ELR (cell line): ENCODE measurements at places on chromosomes 5 and 9.

- peak; percentile 75 for DNase-seq
Observed at GRCh38 chr5:148268566-148268965, at the start of gene SPINK13. TSS of gene SPINK13 (plus strand) at chr5:148268794. CDS start at chr5:148270073, 1,279 bp downstream.

DNA sequence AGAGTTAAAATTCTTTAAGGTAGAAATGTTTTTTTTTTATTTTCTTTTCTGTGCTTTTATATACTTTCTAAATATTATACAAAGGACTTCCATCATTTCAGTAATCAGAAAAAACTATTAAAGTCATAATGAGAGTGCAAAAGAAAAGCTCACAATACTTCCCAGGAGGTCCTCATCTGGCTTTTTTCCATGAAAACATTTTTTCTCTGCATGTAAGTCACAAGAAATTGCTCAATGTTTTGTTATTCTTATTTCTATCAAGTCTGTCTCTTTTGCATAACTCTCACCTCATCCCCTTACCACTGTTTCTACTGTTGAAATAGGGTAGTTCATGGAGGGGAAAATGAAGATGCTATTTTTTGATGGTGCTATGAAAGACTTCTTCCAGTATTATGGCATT is 375.0 kb downstream of the TMEM232 start:
- no peak for DNase-seq

GRCh38 chr5:35066260-35066795 is 18.6 kb upstream of the AGXT2 start:
- DNase-seq, result no peak

DNA sequence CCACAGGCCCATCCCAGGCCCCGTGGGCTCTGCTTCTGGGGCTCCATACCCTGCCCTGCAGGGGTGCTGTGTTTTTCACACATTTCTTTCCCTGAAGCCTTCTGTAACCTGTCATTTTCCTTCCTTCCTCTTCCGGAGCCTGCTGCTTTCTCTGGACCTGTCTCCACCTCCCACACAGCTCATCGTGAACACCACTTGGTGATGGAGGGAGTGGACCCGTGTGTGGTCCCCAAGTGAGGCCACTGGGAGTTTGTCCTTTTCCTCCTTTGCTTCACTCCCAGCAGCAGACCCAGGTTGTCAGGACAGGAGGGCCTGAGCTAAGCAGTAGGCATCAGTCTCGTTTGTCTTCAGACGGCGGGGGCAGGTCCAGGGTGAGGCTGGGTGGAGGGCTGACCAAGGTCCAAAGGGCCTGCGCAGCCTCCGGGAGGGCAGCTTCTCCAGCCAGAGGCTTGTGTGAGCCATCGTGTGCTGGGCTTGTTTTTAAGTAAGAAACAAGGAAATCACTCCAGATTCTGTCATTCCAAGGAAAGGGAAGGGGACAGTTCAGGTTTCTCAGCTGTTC is 5.8 kb upstream of the POMT1 start:
- DNase-seq, result no peak

- peak; percentile 30 for DNase-seq
Observed at GRCh38 chr9:128882677-128883603, 1.0 kb downstream of the LRRC8A start.

GRCh38 chr9:90774682-90775081 is 26.9 kb upstream of the SYK start:
- DNase-seq, result no peak

GRCh38 chr5:14405267-14405666 is 176.3 kb upstream of the OTULINL start:
- peak; percentile 39 for DNase-seq

- peak; percentile 46 for DNase-seq
Observed at GRCh38 chr5:126525630-126526245, 69.3 kb downstream of the ALDH7A1 start.

DNA sequence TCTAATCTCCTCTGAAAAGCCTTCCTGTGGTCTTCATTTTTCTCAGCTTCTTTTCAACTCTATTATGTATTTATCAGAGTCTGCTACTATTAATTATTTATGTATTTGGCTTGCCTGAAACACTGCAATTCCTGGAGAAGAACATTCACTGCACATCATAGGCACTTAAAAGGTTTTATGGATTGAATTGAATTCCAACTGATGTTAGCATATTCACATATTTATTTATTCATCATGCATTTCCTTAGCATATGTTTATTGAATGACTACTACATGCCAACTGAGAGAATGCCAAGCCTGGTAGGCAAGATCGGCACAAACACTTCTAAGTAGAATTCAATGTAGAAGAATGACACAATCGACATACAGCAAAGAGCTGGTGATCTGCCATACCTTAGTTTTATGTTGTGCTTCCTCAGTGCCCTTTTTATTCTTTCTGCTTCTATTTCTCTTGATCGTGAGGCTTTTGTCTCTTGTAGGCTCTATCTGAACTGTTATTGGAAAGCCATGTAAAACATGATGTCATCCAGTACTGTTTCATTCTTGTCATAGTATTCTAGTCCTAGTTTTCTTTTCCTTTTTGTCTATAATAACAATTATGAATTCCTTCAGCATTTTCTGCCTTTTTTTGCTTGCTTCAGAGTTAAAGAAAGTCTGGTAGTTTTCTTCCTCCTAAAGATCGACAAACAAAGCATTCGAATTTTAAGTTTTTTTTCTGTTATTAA is 454.2 kb downstream of the TLE4 start:
- DNase-seq, result no peak

DNA sequence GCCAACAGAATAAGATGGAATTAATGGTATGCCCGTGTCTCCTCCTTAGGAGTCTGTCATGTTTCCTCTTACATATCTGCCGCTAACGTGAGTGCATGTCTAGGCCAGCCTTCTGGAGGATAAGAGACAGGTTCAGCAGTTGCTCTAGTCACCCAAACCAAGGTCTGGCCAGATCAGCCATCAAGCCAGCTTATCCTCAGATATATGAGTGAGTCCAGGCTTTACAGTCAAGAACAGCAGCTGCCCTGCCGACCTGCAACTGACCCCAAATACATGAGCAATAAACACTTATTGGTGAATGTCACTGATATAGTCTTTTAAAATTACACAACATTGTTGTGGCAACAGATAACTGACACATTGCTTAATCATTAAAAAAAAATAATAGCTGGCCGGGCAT is 123.5 kb downstream of the TSSK1B start:
- no peak for DNase-seq

- DNase-seq, result no peak
Observed at GRCh38 chr5:60178101-60178500, 284.6 kb upstream of the PDE4D start.

DNA sequence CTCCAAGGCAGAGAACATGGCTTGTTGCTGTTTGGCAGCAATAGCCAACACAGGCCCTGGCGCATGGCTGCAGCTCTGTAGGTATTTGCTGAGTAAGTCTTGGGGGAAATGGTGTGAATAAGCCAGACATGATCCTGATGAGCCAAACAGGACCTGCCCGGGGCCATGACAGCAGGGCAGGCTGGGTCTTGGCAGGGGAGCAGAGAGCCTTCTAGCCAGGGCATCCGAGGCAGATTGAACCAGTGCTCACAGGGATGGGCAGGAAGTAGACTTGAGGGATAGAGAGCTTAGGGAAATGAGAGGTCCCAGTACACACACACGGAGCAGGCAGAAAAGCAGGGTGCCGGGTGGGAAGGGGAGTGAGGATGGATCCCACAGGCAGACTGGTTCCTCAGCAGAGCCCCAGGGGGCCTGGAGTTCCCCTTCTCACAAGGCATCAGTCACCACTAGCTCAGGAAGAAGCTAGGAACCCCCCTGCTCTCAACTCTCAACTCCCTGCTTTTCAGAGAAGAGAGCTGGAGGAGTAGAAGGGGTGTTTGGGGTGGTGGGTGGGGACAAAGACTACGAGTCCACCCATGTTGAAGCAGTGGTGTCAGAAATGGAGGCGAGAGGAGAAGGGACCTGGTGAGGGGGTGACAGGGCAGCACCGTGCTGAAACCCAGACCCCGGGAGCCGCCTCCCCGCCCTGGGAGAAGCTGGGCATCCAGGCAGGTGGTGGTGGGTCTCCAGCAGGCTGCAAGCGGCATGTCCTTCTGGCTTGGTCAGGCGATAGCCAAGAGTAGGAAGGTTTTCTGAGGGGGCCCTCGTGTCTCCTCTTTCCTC is 111.1 kb downstream of the RGS3 start:
- peak; percentile 57 for DNase-seq

GRCh38 chr5:1472964-1473628 is 27.9 kb upstream of the SLC6A3 start:
- DNase-seq, result no peak

DNA sequence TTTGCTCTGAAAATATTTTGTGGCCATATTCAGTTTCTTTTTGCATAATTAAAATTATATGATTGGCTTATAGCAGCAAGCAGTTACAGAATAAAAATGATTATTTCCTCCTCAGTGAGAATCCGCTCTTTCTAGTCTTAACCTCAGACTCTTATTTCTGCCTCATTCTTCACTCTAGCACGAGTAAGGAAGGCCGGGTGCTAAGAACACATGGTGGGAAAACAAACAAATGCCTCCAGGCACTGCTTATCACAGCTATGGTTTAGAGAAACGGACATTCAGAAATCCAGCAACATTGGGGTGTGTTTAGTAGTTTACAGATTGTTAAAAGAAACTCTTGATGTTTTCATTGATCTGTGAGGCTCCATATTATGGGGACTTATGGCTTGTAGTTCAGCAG is 168.7 kb downstream of the KDM4C start:
- DNase-seq, result no peak

- DNase-seq, result no peak
Observed at GRCh38 chr5:75891020-75891419, 173.8 kb upstream of the POC5 start.

GRCh38 chr5:125685771-125686170 is 737.4 kb upstream of the GRAMD2B start:
- DNase-seq, result no peak

DNA sequence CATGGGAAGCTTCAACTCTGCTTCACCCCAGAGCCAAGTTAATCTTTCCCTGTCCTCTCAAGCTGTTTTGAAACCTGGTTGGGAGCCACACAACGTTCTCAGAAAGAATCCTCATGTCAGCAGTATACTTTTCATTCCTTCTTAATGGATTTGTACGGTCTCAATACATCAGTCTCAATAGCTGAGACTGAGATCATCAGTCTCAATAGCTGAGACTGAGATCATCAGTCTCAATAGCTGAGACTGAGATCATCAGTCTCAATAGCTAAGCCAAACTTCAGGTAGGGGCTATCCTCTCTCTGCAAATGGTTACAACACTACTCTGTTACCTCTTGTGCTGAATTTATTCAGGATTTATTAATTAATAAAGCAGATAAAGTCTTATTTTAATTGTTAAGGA is 1317.4 kb upstream of the CDH9 start:
- DNase-seq, result no peak

GRCh38 chr5:154881986-154882385 is 23.6 kb downstream of the CNOT8 start:
- DNase-seq, result no peak

GRCh38 chr5:50807661-50808060 is 141.2 kb downstream of the PARP8 start:
- no peak for DNase-seq

DNA sequence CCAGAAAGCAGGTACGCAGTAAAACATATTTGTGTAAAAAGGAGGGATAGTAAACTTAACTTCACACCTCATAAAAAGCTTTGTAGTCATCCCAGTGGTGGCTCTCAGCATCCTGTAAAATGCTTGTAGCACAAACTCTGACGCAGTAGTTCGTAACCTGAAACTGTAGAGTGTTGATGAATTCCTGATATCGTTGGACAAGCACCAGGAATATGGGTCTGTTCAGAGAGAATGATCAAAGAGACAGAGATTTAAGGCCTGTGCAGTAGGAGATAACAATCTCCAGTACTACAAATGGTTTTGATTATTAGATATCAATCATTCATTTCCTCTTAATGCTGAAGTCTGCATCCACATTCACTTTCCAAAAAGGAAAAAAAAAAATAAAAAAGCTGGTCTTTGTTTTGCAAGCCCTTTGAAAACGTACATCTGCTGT is 148.5 kb downstream of the KIAA0825 start:
- peak; percentile 2 for DNase-seq

GRCh38 chr5:150272531-150272930 is 17.0 kb downstream of the CAMK2A start:
- DNase-seq, result peak; percentile 78

DNA sequence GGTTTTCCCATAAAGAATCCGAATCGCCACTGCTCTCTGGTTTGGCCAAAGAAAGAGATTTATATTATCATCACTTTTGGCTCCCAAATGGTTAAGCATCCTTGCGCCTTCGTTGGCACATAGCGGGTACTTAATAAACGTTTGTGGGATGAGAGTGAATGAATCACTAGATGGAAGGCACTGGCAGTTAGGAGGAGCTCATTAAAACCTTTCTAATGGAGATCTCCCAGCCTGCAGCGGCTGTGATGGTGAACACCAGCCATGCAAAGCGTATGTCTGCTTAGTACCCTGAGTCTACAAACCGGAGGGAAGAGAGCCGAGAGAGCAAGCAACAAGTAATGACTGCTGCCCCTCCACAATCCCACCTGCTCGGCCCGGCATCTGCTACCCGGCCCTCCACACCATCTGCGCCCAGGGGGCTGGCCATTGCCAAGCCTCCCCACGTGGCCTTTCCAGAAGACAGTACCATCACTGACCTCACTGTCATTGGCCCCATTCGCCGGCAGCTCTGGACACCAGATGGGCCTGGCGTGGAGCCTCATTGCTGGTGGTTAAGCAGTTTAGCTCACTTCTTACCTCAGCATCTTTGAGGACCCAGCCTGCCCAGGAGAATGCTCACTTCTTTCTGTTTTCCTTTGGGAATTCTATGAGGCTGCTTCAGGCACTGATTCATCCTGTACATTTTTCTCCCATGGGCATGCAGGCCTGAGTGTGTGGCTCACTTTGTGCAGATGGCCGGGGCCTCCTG is 39.3 kb upstream of the ANKRD33B start:
- DNase-seq, result peak; percentile 88

- no peak for DNase-seq
Observed at GRCh38 chr5:151258201-151258611, 5.2 kb downstream of the GM2A start.

- DNase-seq, result no peak
Observed at GRCh38 chr5:1864896-1865440, 17.8 kb downstream of the IRX4 start.

GRCh38 chr9:90061187-90061586 is 456.4 kb downstream of the GADD45G start:
- no peak for DNase-seq

- DNase-seq, result no peak
Observed at GRCh38 chr5:74382123-74382855, 258.2 kb downstream of the ENC1 start.

- no peak for DNase-seq
Observed at GRCh38 chr5:151549713-151550112, 41.4 kb downstream of the FAT2 start.

DNA sequence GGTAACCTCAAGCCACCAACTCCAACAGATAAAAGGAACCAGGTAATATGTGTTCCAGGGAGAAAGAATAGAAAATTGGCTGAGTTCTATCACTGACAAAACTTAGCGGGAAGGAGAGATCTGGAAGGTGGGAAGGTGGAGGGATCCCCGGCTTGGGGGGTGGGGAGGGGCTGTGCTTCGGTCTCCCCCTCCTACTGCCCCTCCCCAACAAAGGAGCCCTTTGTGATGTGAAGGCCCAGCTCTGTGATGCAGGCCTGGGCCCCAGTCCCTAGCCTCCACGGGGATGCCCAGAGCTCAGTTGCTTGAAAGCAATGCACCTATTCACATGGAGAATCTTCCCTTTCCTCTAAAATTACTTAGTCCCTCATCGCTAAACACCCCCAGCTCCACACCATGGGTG is 4.4 kb upstream of the ZNF484 start:
- no peak for DNase-seq

GRCh38 chr5:4929092-4929655 is 211.0 kb upstream of the ADAMTS16 start:
- no peak for DNase-seq
